ENCODE measurements at places on chromosomes 7 and 10.
A peak's percentile ranks its signal among the peaks of the same experiment; 100 is the strongest.

GRCh38 chr10:22615101-22615500 lies 99.3 kb downstream of the PIP4K2A start:
- DNase-seq, result no peak

GRCh38 chr7:132103718-132104117 lies 472.6 kb downstream of the PLXNA4 start:
- DNase-seq, result no peak

- no peak for DNase-seq
These were observed 11.7 kb downstream of the SLC39A12 start for GRCh38 chr10:17963431-17963830.

DNA sequence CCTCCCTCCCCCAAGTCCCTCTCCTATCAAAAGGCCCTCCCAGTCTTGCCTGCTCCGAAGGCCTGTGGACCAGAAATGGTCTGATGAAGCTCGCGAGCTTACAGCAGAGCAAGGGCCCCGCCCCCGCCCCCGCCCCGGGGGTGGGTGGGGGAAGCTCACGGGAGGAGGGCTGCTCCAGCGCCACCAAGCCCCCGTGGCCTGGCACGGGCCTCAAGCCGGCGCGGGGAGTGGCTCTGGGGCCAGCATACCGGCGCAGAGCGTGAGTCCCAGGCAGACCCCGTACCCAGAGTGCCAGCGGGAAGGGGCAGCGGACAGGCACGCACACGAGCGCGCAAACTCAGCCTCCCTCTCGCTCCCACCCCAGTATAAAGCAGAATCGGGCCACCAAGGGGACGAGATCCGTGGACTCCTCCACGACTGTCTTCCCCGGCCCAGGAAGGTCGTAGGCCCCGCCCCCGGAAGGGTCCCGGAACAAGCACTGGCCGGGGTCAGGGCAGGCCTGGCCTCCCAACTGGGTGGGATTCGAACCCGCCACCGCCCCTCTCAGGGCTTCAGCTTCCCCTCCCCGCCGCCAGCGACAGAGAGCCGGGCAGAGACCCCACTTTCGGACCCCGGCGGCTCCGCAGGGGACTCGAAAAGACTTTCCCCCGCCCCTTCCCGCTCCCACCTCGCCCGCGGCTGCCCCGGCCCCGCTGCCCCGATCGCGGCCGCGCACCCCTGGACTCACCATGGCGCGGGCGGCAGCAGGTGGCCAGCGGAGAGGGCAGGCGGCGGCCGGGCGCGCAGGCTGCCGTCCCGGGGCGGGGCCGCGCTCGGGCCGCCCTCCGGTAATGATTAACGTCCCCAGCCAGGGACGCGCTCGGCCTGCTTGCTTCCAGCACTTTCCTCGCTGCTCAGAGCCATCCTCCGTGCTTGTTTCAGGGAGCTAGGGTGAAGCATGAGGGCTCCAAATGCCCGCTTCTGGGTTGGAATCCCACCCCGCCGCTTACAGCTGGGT lies at the start of gene PCBD1:
TSS of gene PCBD1 (minus strand) at position 762 of the 997 bp plus-strand sequence. CDS start at position 730, 32 bp downstream.
- DNase-seq, result peak; percentile 79

DNA sequence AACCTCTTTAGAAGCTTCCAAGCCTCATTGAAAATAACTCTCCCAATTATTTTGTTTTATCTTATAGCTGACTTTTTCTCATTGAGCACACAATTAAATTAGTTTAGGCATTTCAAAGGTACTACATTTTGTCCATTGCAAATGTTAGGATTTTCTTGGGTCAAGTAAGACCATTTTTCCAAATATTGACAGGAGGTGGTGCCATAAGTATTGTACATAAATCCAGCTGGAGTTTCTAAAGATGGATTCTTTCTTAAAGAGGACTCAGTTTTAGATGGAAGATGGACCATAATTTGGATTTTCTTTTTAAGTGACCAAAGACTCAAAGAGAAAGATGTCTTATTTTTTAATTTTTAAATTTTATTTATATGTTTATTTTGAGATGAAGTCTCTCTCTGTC lies 12.3 kb upstream of the OPN4 start:
- no peak for DNase-seq

- no peak for DNase-seq
These were observed 9.8 kb upstream of the ZNF22 start for GRCh38 chr10:44990965-44991364.

GRCh38 chr7:199483-200249 lies 7.3 kb downstream of the FAM20C start:
- no peak for DNase-seq

DNA sequence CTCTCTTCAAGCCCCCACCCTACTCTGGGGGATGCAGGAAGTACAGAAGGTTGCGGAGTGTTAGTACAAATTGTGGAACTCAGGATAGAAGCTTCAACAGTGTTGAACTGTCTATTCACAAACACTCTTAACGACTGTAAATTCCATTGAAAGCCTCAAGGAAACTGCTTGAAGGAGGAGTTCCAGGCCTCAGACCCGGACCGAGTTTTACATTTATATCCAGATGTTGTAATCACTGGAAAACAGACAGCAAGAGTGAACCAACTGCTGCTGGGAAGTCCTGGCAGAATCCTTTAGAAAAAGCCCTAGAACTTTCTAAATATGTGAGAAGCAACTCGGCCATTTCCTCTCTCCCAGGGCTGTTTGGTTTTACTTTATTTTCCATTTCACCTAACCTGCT lies 84.1 kb upstream of the LRRC18 start:
- DNase-seq, result no peak

- DNase-seq, result peak; percentile 66
These were observed 42.3 kb upstream of the FOXI2 start for GRCh38 chr10:127694580-127695193.

DNA sequence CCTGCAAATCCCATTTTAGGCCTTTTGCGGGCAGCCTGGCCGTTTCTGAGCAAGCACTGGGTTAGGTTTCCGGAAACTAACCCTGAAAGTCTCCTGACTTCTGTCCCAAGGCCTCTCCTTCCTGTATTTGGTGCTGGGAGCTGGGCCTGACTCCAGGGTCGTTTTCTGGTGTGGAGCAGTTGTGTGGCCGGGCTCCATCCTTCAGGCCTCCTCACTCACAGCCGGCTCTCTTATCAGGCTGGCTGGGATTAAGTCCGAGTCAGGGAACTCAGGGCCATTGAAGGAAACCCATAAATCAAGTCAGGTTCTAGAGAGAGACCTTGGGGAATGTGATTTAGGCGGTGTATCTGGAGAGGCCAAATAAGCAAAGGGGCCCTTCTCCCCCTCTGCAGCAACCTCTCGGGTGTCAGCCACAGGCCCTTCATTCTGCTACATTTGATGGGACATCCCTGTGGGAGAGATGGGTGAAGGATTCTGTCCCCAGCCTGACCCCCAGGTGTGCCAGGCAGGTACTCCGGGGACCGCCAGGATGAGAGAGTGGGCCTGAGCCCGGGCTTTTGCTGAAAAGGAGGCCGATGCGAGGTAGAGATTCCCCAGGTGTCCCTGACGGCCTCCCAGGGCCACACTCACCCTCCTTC lies 3.3 kb downstream of the GATA3 start:
- DNase-seq, result no peak

DNA sequence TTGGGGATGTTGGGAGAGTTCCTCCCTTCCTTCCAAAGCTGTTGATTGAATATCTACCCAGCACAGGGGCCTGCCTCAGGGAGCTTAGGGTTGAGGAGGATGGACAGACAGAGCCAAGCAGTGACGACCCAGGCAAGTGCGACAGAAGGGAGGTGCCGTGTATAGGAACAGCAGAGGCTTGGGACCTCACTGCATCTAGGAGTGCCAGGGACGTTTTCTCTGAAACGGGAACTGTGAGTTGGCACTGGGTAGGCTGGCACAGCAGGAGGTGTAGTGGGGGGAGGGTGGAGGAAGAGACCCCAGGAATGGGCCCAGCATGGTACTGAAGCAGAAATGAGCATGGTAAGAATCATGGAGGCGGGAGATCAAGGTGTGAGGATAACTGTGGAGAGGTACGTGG lies 55.3 kb upstream of the MGMT start:
- DNase-seq, result no peak

GRCh38 chr10:76514321-76514720 lies 1082.9 kb downstream of the LRMDA start:
- DNase-seq, result no peak

DNA sequence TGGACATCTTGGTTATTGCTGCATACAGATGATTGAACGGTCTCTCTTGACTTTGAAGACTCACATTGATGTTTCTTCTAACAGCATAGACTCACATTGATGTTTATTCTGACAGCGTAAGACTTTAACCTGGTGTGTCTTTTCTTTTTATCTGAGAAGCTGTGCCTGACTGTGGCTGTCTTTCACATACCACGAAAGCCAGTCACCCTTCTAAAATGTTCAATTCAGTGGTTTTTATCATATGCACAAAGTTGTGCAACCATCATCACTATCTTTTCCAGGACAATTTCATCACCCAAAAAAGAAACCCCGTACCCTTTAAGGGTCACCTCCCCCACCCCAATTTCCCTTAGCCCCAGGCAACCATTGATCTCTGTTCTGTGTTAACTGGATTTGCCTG lies 24.7 kb downstream of the CELF2 start:
- DNase-seq, result no peak

DNA sequence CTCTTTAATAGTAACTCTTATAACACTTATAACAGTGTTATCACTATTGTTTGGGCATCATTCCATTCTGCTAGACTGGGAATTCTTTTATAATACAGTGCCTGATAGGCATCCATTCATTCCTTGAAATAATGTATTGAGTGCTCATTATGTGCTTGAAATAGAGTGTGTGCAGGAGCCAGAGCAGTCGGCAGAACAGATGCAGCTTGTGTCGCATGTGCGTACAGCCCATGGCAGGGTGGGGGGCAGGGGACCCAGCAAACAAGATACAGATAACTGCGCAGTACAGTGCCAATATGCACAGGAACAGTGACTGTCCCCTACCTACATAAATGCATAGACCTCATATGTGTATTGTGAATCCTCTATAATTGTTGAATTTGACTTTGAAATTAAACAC lies 99.3 kb downstream of the KAT6B start:
- DNase-seq, result no peak

DNA sequence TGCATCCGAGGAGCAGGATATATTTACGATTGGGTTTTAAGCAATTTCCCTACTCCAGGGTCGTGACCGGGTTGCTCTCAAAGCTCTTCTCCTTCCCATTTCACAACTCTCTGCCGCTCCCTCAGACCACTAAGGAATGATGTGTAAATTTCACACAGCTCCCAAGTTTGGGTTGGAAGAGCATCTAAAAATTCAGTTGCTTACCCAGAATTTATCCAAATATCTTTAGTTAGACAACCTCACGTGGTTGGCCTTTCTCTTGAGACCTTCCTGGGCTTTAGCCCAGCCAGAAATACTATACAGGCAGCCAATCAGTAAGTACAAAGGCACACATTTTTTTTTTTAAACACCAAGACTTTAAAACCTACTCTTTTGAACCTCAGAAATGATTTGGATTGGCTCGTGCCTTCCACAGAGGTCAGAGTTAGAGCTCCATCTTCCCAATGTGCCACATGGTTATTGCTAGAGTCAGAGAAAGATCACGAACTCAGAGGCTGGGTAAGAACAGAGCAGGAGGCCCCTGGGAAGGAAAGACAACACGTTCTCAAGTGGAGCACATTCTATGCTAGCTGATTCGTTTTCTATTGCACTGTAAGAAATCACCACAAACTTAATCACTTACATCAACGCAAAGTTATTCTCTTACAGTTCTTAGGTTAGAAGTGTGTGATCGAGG lies 335.4 kb upstream of the MGMT start:
- no peak for DNase-seq

GRCh38 chr7:47799524-47799923 lies 148.7 kb downstream of the PKD1L1 start:
- no peak for DNase-seq

DNA sequence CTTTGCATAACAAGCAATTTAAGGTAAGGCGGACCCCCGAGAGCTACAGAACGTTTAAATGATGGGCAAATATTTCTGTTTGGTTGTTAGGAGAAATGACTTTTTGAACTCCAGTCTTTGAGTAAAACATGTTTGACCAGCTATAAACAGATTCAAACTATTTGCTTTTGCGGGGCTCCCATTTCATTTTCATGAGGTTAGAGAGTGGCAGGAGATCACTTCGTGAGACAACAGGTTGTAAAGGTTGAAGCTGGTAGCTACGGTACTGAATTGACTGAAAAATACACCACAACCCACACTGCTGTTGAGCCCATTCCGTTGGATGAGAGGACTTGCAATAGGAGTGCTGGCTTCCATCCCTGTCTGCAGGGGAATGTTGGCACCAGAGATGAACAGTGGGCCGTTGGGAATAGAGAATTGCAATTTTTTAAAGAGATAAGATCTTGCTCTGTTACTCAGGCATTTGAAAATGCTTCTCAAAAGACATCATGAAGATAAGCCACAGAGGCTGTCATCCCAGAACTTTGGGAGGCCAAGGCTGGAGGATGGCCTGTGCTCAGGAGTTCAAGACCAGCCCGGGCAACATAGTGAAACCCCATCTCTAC lies 65.7 kb upstream of the CARD11 start:
- no peak for DNase-seq

DNA sequence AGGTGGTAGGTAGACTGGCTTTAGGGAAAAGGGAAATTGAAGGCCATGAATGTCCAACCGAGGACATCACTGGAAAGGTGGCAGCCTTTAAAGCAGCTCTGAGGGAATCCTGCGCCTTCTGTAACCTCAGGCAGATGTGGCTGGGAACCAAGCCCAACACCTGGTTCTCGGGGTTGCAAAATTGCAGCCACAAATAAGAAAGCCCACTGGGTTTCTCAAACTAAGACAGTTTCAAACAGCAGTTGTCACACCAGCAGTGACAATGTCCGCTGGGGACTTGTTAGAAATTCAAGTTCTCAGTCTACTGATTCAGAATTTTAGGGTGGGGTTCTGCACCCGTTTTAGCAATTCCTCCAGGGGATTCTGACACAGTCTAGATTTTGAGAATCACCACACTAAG lies 42.7 kb upstream of the STEAP1B start:
- DNase-seq, result no peak

DNA sequence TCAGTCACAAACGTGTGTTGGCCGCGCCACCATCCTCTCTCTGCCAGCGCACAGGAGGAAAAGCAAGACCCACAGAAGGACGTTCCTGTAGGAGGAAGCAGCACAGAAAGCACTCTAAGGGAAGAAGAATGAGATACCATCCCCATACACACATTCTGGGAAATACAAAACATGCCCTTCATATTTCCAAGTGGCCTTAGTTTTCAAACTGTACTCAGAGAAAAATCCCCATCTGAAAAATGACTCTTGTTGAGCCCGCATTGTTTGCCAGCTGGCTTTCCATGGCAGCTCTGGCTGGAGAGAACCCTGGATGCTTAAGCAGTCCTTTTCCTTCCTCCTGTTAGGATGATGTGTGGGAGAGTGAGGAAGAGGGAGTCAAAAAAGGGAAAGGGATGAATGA lies 33.1 kb downstream of the MTURN start:
- DNase-seq, result no peak

DNA sequence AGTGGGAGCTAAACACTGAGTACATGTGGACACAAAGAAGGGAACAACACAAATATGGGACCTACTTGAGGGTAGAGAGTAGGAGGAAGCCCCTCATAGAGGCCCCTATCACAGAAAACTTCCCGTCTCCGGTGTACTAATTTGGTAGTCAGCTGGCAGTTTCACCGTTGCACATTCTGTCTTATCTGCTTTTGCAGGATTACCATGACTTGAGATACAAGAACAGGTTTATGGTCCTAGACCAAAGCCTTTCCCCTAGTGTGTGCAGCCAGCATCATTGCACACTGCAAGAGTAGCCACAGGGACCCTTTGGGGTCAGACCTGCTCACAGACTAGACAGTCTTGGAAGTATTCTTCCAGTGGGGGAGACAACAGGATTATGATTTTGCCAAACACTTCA lies 5.9 kb upstream of the IFIT1B start:
- DNase-seq, result no peak

- no peak for DNase-seq
These were observed 111.1 kb upstream of the SH2B2 start for GRCh38 chr7:102175423-102176170.

- peak; percentile 70 for DNase-seq
These were observed 49.7 kb downstream of the DNAJC12 start for GRCh38 chr10:67788028-67788886.

- DNase-seq, result peak; percentile 53
These were observed 770 bp downstream of the PLXNA4 start for GRCh38 chr7:132575419-132575981.
